ENCODE measurements at places on chromosomes 6 and 20.

GRCh38 chr6:150118627-150119026 lies 24.2 kb upstream of the PPP1R14C start:
- DNase-seq, result no peak

DNA sequence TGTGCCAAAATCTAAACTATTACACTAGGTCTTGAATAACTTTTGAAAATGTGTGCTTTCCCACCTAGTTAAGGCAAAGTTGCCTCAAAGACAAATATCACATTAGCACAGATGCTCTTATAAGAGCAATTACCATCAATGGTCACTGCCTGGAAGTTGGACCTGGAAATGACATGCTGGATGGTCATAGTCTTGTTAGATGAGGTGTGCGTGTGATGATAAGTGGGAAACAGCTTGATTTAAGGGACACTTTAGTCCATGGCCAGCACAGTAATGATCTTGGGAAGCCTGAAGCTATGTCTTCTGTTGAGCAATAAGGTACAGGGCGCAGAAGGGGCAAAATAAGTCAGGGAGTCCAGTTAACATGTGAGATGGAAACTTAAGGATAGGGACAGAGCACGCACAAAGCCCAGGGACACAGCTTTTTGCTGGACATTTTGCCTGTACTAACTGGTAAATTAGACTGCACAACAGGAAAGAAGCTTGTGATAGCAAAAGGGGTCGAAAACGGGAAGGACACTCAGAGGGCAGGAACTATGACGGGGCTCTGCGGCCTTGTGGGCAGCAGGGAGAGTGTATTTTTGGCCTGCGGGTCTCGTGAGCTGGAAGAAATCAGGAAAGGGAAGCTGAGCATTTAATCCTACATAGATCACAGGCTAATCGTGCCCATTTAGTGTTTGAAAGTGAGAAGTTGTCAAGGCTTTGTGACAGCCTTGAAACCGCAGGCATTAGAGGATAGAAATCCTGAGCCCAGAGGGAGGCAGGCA lies 66.7 kb upstream of the BMP2 start:
- DNase-seq, result no peak

DNA sequence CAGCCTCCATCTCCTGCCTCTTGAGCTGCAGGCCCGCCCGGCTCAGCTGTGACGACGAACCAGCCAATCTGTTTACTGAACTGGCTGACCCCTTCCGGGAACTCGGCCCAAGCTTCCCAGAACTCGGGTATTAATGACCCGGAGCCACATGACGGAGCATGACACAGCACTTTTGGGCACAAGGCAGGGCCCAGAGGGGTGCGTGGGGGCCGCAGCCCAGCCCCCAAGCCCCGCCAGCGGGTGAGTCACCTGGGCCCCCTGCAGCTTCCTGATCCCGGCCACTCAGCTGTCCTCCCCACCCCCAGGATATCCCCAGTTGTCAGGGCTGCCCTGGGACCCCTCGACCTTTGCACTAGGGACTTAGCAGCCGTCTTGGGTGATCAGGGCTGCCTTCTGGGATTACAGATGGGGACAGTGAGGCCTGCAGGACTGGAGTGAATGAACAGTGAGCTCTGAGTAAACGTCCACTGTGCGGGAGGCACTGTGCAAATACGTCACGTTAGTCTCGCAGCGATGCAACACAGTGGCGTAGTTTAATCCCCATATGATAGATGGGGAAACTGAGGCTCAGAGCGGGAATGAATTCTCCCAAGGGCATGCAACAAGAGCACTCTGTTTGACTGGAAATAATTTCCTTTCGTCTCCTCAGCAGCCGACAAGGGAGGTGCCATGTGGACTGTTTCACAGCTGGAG lies 102.1 kb downstream of the CEBPB start:
- DNase-seq, result no peak

- no peak for DNase-seq
Measured at GRCh38 chr6:168279403-168279935, 40.1 kb downstream of the DACT2 start.

GRCh38 chr20:588476-588875 lies 21.6 kb downstream of the TCF15 start:
- no peak for DNase-seq

GRCh38 chr6:5128351-5128750 lies 43.2 kb downstream of the PPP1R3G start:
- DNase-seq, result no peak

GRCh38 chr6:90315354-90315950 lies 18.8 kb upstream of the BACH2 start:
- no peak for DNase-seq

- DNase-seq, result no peak
Measured at GRCh38 chr20:37545516-37545915, 17.8 kb upstream of the BLCAP start.

- DNase-seq, result no peak
Measured at GRCh38 chr6:62146954-62147853, 138.8 kb downstream of the KHDRBS2 start.

- no peak for DNase-seq
Measured at GRCh38 chr20:10708351-10709185, 34.8 kb upstream of the JAG1 start.

DNA sequence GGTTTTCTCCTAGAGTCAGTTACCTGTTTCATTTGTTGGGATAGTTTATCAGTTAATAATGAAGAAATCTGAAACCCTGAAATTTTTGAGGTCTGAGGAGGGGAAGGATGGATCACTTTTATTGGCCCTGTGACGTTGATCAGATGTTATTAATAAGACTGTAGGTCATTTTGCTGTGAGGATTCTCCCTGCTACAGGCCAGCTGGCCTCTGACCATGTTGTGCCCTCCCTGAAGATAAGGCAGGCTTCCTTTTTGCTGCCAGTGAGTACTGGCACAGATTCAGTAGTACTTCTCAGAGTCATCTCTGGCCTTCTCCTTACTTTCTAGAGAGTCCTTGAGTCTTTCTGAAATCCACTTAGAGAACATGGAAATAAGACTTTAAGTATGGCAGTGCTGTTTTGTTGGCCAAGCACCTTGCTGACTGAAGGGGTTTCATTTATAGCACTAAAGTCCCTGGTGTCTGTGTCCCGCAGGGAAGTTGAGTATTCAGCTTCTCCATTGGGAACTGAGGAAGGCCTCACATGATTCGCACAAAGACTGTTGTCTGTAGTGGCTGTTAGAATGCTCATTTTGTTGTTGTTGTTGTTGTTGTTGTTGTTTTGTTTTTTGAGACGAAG lies 202.6 kb downstream of the DTNBP1 start:
- DNase-seq, result no peak

GRCh38 chr20:35503841-35504561 lies 25.5 kb downstream of the C20orf173 start:
- DNase-seq, result no peak

DNA sequence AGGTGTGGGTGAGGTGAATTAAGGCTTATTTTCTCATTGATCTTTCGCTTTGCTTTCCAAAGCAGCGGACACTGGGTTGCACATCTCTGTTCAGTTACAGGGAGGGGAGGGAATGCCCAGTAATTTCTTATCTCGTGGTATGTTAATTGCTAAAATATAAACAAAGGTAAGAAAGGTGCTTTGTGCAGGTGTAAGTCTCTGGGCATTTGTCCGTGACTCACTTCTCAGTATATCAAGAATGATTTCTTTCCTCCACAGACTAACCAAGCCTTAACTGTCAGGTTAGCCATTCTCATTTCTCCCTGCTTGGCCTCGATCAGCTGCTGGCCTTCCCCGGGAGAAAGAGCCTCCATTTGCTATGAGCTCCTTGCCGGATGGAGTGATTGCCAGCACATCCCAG lies 862.1 kb downstream of the KIF16B start:
- DNase-seq, result no peak

DNA sequence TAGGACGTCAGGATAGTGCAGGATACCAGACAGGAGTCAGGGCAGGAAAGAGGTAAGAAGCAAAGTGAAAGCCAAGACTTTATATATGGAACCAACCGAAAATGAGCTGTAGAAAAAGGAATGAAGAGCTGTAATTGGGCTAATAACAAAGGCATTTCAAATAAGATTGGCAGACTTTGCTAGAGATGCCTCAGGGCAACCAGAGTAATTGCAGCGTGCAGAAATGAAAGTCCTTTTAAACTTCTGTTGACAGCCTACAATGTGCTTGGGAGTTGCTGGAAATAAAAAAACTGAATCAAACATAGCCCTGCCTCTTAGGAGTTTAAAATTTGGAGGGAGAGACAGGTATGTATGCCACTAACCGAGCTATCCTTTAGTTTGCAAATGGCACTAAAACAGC lies 56.4 kb upstream of the NKX2-4 start:
- DNase-seq, result no peak

DNA sequence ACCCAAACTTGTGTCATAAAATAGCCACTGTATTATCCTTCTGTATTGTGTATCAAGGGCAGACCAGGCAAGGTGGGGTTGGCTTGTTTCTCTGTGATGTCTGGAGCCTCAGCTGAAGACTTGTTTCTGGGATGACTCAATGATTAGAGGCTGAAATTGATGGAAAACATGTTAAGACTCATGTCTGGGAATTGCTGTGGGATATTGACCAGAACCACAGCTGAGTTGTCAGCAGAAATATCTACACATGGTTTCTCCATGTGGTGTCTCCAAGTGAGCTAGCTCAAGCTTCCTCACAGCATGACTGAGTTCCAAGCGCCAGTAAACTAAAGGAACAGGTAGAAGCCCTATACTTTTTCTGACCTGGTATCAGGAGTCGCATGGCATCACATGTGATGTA lies 128.5 kb upstream of the SYNDIG1 start:
- DNase-seq, result no peak
